OCI-LY7 (cell line): ENCODE measurements at places on chromosomes 16 and 17.

- no peak for DNase-seq
These were observed 739.9 kb downstream of the CDH11 start for GRCh38 chr16:64381979-64382378.

- DNase-seq, result no peak
These were observed 6.2 kb downstream of the WDR45B start for GRCh38 chr17:82642022-82642421.

DNA sequence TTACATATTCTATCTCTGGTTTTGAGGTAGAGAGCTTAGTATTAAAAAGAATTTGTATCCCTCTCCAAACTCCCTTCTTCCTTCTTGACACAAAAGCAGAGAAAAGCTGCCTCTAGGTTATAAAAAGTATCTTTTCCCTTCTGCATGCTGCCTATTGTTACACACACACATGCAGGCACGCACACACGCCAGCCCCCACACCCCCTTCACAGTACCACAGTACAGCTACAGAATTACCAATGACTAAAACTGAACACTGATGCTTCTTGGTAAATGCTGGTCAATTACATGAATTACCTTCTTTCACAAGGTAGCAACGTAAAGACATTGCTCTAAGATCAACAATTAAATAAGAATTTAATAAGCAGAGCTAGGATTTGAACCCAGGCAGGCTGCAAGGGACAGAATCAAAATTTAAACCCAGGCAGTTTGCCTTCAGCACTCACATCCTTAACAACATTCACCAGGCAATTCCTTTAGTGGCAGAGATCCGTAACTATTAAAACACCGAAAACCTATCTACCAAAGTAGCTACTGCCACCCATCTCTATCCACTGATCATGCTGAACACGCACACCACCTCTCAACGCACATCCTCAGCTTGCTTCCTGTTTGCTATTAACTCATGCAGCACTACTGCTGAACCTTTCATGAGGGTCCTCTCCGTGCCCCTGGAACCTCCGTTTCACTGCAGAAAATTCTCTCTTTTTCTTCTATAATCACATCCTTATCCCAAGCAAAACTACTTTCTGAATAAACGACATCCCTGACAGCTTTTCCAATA lies 37.8 kb downstream of the YWHAE start:
- DNase-seq, result peak; percentile 47

DNA sequence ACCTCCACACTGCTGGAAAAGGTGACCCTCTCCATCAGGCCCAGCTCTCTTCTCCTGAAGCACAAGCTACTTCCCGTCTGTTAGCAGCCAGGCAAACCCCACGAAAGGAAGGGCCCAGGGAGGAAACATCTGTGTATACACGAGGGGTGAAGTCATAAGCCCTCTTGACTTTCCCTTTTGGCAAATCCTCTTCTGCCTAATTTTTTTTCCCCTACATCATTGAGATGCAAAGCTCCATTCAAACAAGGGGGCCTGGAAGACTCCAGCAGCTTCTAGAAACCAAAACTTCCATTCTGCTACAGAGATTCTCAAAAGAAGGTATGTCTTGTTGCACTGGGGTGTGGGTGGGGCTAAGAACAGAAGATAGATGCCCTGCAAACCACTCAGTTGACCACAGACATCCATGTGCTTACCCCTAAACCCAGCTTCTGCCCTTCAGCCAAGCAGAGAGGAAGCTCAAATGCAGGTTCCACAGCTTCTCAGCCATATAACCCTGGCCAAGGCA lies 145.6 kb upstream of the RCVRN start:
- DNase-seq, result no peak

DNA sequence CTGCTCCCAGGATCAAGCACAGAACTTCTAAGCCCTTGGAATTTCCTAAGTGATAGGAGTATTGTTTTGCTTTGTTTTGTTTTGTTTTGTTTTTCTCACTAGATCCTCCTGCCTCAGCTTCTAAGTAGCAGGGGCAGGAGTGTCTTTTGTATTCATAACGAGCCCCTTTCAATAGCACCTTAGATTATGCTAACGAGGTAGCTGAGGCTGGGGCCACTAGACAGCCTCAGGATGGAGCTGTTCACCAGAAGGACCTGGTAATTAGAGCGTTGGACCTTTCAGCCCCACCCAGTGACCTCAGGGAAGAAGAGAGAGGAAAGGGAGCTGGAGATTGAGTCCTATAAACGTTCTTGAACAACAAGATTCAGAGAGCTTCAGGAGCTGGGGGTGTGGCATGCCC lies 43.6 kb downstream of the IKZF3 start:
- DNase-seq, result no peak

DNA sequence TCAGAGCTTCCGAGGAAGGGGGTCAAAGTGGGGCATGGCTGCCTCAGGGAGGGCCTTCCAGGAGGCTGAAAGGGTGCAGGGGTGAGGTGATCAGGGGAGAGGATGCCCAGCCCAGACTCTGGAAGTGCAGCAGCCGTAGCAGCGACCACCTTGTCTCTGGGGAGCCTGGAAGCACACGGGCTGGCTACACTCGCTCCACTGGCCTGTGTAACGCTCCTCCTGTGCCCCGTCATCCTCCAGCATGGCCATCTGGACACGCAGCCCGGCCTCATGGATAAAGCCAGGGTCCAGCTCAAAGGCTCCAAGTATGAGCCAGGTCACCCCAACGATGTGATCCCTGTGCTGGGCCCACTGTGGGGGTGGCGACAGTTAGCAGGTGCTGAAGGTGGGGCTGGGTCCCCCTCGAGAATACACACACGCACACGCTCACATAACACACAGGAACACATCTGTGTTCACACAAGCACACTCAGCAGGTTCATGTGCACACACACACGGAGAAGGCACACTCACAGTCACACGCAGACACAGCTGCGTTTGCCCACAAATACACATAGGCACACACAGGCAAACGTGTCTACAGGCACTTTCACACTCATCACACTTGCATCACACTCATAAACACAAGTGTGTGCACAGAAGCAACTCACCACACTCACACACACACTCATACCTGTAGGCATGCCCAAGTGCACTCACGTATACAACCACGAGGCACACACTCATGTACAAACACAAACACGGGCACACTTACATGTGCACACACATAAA lies 19.3 kb downstream of the POLR3K start:
- DNase-seq, result no peak
